ENCODE measurements at places on chromosomes 2 and 18.
A peak's percentile ranks its signal among the peaks of the same experiment; 100 is the strongest.

- peak; percentile 67 for DNase-seq
Observed at GRCh38 chr2:191691016-191691735, 13.2 kb downstream of the NABP1 start.

- no peak for DNase-seq
Observed at GRCh38 chr2:119350311-119350998, 16.2 kb downstream of the C2orf76 start.

GRCh38 chr2:119441376-119442225, 9.9 kb downstream of the TMEM37 start:
- no peak for DNase-seq

GRCh38 chr2:11022591-11023273, 111.0 kb downstream of the KCNF1 start:
- peak; percentile 16 for DNase-seq

DNA sequence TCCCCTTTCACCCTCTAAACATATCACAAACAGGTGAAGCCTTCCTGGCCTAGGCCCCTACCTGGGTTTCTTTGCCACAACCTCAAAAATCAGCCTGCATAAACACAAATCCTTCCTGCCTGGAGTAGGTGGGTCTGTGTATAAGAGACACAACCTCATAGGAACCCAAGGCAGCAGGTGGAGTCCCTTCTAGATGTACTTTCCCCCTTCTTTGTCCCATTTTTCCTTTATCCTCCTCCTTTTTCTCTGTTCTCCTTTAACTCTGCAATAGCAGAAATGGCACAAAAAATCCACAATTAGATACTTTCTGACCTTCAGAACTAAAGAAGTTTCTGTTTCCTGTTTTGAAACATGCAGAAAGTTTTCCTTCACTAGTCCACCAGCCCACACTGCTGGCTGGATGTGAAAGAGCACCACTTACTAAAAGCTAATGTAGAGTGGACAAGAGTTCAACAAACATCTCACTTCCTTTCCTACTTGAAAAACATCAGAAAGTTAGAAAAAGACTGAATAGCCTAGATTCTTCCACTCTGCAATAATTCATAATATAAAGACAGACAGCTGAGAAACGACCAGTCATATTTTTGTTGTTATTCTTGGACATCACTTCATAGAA, 11.2 kb downstream of the SLC40A1 start:
- DNase-seq, result peak; percentile 54

- DNase-seq, result no peak
Observed at GRCh38 chr18:5841518-5841917, 53.8 kb downstream of the TMEM200C start.
